ENCODE measurements at places on chromosomes 1 and 21.

DNA sequence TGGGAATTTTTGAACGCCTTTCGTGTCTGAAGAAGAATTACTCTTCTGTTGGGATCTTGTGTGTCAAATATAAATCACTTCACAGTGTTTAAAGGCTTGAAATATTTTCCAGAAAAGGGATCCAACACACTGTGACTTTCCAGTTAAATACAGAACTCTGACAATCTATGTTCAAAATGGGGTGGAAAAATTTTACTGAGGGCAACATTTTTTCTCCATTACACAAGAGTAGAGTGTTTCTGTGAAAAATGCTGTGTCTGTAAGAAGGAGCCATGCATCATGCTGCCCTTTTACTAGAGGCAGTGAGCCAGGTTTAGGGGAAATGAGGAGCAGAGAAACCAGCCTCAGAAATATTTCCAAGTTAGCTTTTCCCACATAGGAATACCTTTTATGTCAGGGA lies 86.5 kb downstream of the VPS13D start:
- no peak for DNase-seq

GRCh38 chr1:173193639-173194038 lies 13.5 kb downstream of the TNFSF4 start:
- no peak for DNase-seq

DNA sequence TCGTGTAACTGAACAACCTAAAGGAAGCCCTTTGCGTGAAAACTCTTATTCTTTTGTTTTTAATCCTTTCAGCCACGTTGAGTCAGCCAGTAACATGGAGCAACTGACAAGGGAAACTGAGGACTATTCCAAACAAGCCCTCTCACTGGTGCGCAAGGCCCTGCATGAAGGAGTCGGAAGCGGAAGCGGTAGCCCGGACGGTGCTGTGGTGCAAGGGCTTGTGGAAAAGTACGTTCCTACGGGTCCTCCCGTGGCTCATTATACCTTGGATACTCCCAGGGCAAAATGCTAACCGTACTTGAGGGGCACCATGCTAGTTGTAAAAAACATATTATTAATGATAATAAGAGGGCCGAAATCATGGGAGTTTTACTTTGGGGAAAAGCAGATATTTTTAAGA lies 49.4 kb downstream of the LAMC2 start:
- DNase-seq = no peak

DNA sequence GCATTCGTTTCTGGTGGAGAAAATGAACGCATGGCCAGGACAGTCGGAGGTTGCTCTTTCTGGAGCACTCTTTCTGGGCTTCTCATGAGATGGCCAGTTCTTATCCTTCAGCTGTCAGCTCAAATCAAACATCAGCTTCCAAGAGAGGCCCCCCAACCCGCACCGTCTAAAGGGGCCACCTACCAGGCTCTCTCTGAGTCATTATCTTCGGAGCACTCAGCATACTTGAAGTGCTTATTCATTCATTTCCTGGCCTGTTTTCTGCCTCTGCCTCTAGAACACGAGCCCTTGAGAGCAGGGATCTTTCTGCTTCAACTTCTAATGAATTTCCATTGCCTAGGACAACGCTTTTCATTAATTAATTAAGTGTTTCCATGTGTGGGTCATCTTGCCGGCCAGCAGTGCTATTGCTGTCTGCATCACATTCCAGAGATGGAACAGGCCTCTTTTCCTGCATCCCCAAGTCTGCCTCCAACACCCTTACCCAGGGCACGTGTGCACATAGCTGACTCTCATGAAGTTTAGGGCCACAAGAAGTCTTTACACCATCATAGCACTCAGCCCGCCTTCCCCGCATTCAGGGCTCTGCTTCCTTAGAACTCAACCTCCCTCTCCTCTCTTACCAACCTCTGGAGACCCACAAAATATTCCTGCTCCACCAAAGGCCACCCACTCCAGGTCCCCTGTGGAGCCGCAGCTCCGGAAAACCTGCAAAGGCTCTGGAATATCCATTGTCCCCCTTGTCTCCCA lies 52.1 kb upstream of the LAPTM5 start:
- no peak for DNase-seq

GRCh38 chr1:92464588-92465255 lies 22.0 kb downstream of the GFI1 start:
- DNase-seq = no peak

DNA sequence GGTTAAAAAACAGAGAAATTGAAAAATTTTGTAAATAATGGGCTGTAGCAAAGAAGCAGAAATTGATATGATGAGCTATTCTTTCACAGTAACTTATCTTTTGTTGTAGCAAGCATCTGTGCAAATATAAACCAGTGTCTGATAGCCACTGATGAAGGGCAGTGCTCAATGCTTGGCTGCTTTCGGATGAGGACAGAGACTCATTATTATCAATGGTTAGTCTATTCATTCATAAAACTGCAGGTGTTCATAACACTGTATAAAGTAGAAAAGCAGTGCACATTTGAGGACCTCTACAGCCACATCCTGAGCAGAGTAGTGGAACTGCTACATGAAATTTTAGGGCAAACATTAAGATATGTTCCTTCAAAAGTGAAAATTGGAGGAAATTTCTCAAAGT lies 107.2 kb downstream of the FAF1 start:
- no peak for DNase-seq

- no peak for DNase-seq
These were observed 307.4 kb downstream of the DISC1 start for GRCh38 chr1:231933711-231934626.

Measured in GF-D8 (cell line).